Stimulated activated CD4-positive, alpha-beta T cell treated with anti-CD3 and anti-CD28 coated beads, Interleukin-4, amount 100 ng/mL, for 24 hours (primary cell): ENCODE measurements at places on chromosomes 5 and 9.

GRCh38 chr5:61538722-61539501, 206.9 kb downstream of the ZSWIM6 start:
- DNase-seq, result no peak

GRCh38 chr9:113992276-113992951, 85.7 kb downstream of the AMBP start:
- DNase-seq, result no peak

- DNase-seq, result no peak
Measured at GRCh38 chr9:68778635-68779034, 73.6 kb downstream of the PIP5K1B start.

DNA sequence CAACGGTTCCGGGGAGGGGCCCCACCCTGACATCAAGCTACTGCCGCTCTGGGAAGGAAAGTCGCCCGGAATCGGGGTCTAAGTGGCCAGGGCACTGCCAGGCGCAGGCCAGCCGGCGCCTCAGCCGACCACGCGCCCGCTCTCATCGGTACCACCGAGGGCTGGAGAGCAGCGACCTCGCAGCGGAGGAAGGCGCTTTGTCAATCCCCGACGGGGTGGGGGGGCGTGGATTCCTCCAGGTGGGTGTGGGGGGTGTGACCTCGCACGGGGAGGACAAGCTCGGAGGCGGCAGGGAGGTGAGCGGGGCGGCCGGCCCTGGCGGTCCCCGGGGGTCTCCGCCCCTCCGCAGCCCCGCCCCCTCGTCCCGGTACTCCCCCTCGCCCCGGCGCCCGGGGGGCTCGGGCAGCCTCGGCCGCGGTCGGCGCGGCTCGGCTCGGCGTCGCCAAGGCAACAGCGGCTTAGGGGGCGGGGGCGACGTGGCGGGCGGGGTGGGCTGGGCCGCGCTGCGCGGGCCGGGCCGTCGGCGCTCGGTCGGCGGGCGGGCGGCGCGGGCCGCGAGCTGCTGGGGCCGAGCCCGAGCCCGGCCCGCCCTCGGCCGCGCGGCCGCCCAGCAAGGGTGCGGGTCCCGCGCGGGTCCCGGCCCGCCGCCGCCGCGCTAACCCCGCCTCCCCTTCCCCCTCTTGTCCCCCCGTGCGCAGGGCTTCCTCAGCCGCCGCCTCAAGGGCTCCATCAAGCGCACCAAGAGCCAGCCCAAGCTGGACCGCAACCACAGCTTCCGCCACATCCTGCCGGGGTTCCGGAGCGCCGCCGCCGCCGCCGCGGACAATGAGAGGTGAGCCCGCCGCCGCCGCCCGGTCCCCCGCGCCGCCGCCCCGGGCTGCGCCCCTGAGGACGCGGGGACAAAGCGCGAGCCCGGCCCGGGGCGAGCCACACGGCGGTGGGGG, 47.5 kb downstream of the DAB2IP start:
- peak; percentile 15 for DNase-seq

DNA sequence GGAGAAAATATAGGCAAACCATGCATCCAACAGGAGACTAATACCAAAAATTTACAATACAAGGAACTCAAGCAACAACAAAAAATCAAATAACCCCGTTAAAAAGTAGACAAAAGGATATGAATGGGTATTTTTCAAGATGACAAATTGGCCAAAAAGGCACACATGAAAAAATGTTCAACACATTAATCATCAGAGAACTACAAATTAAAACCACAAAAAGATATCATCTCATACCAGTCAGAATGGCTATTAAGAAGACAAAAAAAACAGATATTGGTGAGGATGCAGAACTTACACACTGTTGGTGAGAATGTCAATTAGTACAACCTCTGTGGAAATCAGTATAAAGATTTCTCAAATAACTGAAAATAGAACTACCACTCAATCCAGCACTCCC, 35.0 kb downstream of the TEX10 start:
- DNase-seq, result no peak
